T-helper 22 cell (primary cell): ENCODE measurements at places on chromosomes 2 and 18.

DNA sequence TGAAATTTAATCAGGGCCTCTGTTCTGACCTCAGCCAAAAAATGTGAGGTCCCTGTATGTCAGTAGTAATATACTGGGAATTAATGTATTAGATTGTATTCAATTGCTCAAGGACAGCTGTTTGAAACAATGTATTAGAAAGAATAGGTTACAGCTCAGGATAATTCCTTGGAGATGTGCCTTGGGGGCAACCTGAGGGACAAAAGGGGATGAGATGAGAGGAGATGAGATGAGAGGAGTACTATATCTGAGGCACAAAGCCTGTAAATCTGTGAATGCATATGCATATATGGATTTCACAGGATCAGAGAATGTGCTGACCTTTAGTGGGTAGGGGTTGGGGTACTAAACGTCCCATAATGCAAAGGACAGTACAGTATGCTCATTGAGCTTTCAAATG, 80.9 kb downstream of the NRXN1 start:
- DNase-seq, result no peak

GRCh38 chr2:109331896-109332848, 203.2 kb downstream of the SH3RF3 start:
- no peak for DNase-seq

- DNase-seq, result no peak
Measured at GRCh38 chr2:167279810-167280209, 391.5 kb downstream of the XIRP2 start.

- DNase-seq, result no peak
Measured at GRCh38 chr2:181628590-181629585, 28.0 kb downstream of the CERKL start.

DNA sequence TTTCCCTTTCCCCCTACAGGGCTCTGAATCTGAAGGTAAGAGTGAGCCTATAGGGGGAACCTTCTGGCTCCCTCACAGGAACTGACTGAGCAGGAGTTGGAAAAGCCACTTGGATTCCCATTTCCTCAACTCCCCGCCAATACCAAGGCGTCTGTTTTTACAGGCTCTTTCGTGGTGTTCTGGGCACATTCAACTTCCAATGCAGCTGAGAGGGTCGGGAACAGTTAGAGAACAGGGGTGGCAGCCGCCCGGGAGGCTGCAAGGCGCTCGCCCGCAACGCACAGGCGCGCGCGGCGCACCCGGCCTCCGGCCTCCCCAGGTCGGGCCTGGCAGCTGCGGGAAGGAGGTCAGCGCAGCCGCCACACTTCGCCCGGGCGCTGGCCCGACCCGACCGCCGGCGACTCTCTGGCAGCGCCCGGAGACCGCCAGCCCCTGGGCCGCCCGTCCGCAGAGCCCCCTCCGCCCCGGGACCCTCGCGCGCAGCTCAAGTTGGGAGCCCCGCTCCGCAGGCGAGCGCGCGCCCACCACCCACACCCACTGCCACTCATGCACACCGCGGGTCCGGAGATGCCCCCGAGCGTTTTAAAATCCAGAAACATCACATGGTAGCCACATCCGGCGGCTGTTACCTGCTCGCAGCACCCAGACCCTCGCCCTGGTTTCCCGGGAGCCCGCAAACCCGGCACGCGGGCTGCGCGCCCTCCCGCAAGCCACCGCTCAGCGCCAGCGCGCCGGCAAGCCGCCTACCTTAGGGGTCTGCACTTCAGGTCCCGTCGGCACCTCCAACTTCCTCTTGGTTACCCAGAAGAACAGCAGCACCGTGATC, 816 bp downstream of the GALNT14 start:
- DNase-seq, result no peak

DNA sequence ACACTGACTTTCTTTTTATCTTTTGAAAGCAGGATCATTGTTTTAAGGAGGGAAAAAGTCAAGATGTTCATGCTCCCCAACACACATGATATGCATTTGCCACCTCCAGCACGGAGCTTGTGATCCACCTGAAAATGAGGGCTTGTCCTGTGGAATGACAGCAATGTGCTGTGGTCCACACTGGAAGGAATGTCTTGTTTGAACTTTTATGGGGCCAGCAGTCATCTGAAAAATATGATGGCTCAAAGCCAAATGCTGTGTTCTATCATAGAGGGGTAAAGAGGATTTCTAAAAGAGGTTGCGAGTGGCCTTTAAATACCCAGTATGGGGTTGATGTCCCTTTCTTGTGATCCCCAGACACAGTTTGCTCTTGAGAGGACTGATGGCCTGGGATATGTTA, 226.5 kb upstream of the SPRED2 start:
- DNase-seq, result no peak

GRCh38 chr18:9177031-9177430, 40.5 kb downstream of the ANKRD12 start:
- no peak for DNase-seq

GRCh38 chr2:142803158-142803557, 74.3 kb upstream of the KYNU start:
- no peak for DNase-seq

DNA sequence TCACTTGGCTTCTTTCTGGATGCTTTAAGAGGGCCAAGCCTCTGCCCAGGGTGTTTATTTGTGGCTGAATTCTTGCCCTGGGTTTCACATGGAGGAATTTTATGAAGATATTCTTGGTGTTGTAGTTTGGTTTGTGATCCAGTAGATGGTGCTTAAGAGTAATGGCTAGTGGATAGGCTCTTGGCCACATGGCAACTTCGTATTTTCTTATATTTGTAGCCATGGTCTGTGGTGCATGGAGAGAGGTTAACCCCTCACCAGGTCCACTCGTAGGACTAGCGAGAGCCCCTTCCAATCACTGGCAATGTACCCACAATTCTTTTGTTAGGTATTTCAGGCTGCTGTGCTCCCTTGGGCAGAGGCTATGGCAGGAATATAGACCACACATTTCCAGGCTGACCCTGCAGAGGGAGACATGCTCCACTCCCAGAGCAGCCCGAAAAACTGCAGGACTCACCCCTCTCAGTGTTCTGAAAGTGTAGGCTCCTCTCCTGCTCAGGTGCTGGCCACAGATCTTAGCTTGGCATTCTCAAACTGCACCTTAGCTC, 582.1 kb upstream of the SETBP1 start:
- no peak for DNase-seq

GRCh38 chr18:56532176-56532840, 106.1 kb downstream of the TXNL1 start:
- DNase-seq, result no peak

DNA sequence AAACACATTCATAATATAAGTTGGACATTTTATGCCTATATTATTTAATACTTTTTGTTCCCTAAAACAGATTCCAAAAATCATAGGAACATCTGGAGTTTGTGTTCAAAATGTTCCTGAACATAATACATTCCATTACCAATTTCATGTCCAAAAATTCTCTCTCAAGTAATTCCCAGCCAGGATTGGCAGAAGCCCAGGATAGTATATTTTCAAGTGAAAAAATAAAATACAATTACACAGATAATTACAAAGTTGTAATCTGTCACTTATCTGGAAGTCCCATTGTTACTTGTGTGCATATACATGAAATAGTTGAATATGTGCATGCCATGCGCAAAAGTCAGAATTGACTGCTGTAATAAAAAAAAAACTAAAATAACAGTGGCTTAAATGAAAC, 5.2 kb upstream of the SCN7A start:
- no peak for DNase-seq

DNA sequence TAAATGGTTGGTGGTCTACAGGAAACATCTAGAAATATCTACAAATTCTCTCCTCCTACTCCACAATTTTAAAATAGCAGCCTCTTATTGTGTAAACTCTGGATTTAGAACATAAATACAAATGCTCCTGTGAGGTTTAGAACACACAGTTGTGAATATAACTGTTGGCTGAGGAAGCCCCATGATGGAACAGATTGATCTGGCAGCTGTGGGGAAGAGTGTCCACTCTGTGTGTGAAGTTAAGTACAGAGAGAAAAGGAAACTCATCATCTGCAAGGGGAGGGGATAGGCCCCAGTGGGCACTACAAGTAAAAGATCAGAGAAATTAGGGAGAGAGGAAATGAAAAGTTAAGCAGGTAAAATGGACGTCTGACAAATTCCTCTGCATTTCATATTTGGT, 422.7 kb upstream of the FSHR start:
- DNase-seq, result no peak

DNA sequence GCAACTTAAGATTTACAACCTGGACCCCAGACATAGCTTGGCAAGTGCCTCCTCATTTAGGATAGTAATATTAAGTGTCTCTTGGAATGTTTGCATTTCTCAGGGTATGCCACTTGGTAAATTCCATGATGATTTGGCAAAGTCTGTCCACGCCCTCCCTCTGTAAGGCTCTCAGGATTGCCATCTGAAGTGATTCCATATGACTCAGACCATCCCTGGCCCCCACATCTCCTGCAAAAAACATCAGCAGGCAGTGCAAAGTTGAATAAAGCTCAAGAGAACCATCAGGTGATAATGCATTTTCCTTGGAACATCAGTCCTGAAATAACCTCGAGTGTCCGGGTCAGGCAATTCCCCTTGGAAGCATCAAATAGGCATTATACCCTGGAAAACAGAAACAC, 27.1 kb upstream of the PIEZO2 start:
- DNase-seq, result no peak

DNA sequence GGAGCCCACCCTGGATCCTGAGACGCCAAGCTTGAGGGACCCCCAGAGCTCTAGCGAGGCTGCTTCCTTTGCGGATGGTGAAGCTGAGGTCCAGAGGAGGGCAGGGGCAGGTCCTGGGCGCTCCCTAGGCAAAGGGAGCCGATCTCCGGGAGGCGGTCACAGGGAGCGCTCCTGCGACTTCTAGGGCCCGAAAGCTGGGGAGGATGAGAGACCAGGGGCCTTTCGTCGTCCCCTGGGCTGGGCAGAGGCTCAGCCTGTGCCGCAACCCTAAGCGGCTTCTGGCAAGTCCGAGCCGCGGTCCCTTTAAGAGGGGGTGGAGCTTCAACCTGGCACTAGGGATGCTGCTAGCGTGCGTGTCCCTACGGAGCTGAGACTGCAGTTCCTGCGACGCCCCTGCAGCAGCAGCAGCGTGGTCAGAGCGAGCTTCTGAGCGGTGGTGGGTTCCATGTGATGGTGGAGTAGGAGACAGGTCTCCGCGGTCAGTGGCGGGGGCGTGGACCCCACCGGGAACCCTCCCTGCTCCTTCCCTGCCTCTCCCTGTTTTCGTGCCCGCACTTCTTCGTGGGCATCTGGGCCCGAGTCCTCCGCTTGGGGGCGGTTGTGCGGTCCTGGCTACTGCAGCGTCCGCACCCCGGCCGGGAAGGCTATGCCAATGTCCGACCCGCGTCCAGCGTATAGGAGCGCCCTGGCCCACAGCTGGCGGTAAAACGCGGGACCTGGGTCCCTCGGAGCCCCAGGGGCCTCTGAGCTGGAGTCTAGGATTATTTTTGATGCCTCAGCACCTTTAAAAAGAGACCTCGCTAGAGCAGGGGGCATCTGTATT, 154.6 kb downstream of the CCDC74A start:
- DNase-seq, result peak; percentile 67

GRCh38 chr2:11719230-11719977, 27.0 kb upstream of the LPIN1 start:
- no peak for DNase-seq

- no peak for DNase-seq
Measured at GRCh38 chr2:152861349-152861942, 143.0 kb downstream of the ARL6IP6 start.

DNA sequence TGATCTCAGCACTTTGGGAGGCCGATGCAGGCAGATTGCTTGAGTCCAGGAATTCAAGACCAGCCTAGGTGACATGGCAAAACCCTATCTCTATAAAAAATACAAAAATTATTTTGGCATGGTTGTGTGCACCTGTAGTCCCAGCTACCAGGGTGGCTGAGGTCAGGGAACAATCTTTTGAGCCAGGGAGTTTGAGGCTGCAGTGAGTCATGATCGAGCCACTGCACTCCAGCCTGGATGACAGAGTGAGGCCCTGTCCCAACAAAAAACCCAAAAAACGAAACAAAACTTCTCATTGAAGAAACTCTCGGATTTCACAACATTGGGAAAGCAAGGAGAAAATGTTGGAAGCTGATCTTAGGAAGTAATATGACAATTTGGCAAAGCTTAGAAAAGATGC, 317.3 kb upstream of the MGAT5 start:
- no peak for DNase-seq

GRCh38 chr2:101722864-101723263, 25.4 kb downstream of the MAP4K4 start:
- no peak for DNase-seq

DNA sequence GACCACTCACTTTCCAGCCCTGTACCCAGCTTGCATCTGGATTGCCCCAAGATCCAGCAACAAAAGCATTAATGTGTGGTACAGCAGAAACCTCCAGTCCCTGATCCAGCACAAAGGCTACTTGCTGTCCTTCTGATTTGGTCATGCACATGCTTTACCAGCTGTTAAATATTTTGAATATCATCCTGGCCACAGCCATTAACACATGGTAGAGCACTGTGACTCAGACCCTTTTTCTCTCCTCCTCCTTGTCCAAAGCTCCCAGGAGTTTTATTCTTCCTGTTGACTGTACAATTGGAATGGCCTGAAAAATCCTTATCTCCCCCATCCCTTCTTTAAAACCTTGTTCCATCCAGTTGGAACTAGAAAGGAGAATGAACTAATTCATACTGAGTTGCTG, 419.7 kb upstream of the TNP1 start:
- DNase-seq, result no peak

DNA sequence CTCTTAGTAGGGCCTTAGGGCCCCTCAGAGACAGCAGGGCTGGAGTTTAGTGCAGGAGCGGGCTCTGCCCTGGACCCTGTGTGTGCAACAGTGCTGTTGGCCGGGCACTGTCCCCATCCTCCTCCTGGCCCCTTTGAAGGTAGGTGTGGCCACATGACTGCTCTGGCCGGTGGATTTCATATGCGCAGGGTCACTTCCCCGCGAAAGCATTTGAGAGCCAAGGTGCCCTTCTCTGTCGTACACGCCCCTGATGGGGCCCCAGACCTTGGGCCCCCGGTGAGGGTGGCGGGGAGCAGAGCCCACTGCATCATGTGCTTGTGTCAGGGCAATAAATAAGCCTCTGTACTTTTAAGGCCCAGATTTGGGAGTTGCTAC, 15.5 kb downstream of the TMEM177 start:
- no peak for DNase-seq

- DNase-seq, result no peak
Measured at GRCh38 chr2:74555610-74556103, 1.1 kb downstream of the DOK1 start.

- DNase-seq, result no peak
Measured at GRCh38 chr18:13447621-13448334, 229.2 kb downstream of the LDLRAD4 start.

DNA sequence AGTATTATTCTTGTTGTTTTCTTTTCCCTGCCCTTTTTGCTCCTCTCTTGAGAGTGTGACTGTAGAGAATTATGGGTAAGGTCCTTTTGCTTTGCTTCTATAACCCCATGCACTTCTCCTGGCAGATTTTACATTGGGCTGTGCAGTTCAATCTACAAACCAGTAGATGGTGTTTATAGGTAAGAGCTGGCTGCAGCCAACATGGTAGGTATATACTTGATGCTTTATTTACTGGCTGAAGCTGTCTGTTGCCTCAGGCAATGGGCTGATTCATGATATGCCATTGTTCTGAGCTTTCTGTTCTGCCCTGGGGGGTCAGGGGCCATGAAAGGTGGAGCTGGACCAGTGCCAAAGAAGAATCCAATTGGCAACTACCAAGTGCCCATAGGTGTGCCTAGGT, 48.3 kb upstream of the MYL1 start:
- DNase-seq, result no peak
